ENCODE measurements at places on chromosomes 4 and X.
A peak's percentile ranks its signal among the peaks of the same experiment; 100 is the strongest.

DNA sequence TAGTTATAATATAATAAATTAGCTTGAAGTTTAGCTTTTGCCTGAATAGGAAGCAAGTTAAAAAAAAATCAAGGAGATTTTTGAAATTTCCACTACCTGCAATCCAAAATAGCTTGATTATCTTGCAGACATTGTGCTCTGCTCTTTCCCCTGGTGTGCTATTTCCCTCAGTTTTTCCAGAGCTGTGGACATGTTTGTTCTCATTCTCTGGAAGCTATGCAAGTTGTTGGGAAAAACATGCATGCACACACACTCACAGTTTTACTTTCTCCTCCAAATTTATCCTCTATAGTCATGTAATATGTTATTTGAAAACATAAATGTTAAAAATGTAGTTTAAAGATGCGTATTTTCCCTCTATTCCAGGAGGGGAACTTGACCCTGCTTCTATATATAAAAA is 225.8 kb upstream of the ARSJ start:
- no peak for DNase-seq

- DNase-seq = no peak
Measured at GRCh38 chr4:170339522-170339921, 249.8 kb upstream of the AADAT start.

DNA sequence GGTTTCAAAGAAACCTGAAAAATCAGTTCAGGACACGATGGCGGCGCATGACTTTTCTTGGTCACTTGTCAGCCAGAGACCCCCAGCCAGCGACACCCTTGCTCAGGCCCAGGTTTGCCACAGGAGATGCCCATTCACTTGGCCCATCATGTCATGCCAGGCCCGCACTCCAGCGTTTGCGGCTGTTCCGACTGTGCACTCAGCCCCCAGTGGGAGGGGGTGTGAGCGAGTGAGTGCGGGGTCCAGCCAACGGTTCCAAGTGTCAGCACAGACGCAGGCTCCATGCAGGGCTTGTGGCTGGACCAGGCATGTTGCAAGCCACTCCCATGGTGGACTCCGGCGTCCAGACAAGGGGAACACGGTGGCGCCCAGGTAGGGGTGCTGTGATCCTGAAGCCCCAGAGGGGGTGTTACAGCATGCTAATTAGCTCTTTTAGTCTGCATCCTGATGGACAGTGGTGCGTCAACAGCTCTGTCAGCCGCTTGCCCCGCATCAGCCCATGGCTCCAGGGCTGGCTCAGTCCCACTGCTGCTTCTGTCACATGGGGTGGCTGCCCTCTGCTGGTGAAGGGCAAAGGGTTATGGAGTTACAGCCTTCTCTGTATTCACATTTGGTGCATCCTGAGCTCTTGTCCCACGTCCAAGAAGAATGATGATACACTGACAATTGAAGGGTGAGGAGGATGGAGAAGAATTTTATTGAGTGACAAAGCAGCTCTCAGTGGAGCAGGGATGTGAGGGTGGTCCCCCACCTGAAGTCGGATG is 3.7 kb upstream of the MAEA start:
- peak; percentile 41 for DNase-seq

GRCh38 chr4:74230902-74231499 is 73.1 kb downstream of the MTHFD2L start:
- no peak for DNase-seq

- DNase-seq = no peak
Measured at GRCh38 chrX:1384658-1385252, 7.2 kb downstream of the SLC25A6 start.

Data from activated CD4-positive, alpha-beta T cell treated with anti-CD3 and anti-CD28 coated beads, Interleukin-2, amount 50 U/mL, for 4 hours (primary cell).